ENCODE measurements at places on chromosomes 12 and 14. TPM values are rescaled to one million over a fixed set of nuclear protein-coding genes. Genes with fewer than 3 reads are reported as not detected.

FAM222A gene
- total RNA-seq = 2.5 TPM

SLC8B1 gene
- 5.0 TPM for total RNA-seq

ZBTB42 gene
- 0.94 TPM for total RNA-seq

SLC17A8 gene
- 1.2 TPM for total RNA-seq

DNA sequence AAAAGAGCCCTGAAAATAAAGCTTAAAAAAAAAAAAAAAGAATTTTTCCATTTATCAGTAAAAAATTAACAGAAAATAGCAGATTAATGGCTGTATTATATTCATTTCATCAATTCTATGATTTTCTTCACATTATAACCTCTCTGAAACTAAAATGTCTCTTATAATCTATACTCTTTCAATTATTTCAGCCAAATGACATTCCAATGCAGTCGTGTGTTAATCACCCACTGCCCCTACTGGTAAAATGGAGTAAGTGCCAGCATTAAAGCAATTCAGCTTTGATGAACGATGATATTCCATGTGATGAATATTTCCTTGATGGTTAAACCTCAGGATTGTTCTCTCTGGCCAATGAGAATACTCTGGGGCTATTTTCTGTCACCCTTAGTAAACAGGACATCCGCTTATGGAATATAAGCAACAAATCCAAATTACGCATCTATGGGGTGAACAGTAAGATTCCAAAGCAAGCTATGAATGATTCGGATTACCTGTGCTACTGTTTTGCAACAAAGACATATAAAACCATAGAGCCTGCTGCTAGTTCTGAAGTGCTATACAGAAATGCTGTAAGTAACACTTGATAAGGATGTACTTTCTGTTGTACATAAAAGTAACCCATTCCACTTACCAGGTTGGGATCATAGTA is 20.3 kb upstream of the SYCP3 start:
- no peak for DNase-seq

- no peak for DNase-seq
Measured at GRCh38 chr12:93766796-93767523, 89.8 kb downstream of the CRADD start.

Data from occipital lobe (tissue), 3 donors.